ENCODE measurements at places on chromosomes 6 and 20.

DNA sequence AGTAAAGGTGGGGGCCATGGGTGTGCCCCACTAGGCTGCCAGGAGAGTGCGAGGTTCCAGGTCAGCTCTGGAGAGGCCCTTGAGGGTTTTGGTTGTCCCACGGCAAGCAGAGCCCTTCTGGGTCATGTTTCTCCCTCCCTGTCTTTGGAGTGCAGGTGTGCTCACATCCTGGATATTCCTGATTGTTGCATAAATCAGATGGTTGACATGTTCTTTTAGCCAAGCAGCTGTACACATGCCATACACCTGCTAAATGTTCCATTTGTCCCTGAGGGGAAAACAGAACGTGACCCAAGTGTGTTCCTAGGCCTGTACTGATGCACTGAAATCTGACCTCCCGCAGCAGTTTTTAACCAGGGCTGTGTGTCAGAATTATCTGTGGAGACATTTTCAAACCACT is 77.5 kb upstream of the BEND3 start:
- DNase-seq: no peak

DNA sequence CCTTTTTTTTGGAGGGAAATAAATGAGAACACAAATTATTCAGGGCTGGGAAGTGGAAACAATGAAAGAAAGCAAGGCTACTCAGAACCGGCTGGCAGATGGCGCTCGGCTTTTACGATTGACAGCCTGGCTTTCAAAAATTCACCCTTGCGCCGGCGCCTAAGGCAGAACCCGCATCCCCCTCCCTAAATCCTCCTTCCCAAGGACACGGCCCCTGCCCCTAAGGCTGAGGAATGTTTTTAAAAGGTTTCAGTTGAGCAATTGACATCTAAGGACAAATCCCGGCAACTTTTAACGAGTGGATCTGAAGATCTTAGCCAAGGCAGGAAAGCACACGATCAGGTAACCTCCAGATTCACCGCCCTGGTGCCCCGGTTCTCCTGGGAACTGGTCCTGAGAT is 16.3 kb downstream of the GNAS start:
- DNase-seq: no peak

DNA sequence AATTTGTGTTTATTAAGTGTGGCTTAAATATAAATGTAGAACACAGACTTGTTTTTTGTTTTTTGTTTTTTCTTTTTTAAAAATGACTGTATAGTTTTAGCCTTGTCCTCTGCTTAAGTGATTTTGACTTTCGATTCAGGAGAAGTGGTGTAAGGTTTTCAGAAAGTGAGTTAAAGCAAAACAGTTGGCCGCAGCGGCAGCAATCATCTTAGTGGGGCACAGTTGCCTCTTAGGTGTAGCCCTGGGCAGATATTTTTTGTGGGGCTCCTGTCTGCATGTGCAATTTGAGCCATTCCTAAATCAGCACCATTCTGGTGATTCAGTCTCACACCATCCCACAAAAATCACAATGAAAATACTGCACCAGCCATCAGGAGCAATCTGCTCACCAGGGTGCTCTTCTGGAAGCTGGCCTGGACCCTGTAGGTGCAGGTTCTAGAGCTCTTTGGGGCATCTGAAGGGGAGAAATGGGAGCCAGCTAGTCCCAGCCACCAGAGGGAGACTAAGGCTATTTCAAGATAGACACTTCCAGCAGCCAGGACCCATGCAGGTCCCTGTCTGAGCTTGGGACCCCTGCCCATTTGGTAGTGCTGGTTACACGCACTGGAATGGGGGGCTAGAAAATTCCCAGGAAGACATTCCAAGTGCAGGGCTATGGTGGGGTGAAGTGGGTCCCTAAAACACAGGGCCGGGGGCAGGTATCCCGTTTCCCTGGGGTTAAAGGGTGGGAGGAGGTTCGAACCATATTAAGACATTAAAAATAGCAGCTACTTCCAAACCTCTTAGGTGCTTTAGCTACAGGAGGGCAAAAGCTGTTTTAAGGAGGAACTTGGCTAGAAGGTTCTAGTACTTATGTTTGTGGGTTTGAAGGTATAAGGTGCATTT is 156.6 kb downstream of the NFATC2 start:
- no peak for DNase-seq

- DNase-seq: no peak
Observed at GRCh38 chr20:58389324-58389967, 417 bp downstream of the VAPB start.

DNA sequence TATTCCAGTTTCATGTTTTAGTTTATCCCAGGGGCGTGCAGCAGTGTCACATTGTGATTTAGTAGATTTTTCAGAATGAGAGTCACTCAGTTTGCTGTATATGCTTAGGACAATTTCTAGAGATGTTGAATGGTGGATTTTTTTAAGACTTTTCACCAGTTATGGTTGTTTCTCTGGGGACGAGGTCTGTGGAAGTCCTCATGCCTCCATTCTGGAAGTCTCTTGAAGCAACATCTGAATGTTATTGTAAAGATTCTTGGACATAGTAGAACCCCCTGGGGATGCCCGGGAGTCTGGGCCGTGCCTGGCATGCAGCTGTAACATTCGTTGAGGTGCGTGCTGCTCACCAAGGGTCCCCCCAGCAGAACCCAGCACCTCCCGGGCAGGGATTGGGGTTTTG is 341.5 kb downstream of the CDH4 start:
- DNase-seq: no peak
